ENCODE measurements at places on chromosomes 11 and 22. TPM values are rescaled to one million over a fixed set of nuclear protein-coding genes. Genes with fewer than 3 reads are reported as not detected.

GRCh38 chr11:122099374-122100036, 16.5 kb downstream of the BLID start:
- H3K27ac ChIP-seq, result peak overlapping the region; percentile 51
- H3K36me3 ChIP-seq, result no peaks in the 10 kb centered on the region

The AQP11 gene
- not detected for total RNA-seq

The C11orf91 gene
- total RNA-seq, result not detected

- no peaks in the 10 kb centered on the region for H3K27me3 ChIP-seq
- H3K27ac ChIP-seq, result no peak overlapping the region
- no peaks in the 10 kb centered on the region for H3K36me3 ChIP-seq
- no peak overlapping the region for H3K4me3 ChIP-seq
- DNase-seq, result no peak
- no peaks in the 10 kb centered on the region for H3K4me1 ChIP-seq
Measured at GRCh38 chr11:76838678-76839068, 22.0 kb upstream of the ACER3 start.

DNA sequence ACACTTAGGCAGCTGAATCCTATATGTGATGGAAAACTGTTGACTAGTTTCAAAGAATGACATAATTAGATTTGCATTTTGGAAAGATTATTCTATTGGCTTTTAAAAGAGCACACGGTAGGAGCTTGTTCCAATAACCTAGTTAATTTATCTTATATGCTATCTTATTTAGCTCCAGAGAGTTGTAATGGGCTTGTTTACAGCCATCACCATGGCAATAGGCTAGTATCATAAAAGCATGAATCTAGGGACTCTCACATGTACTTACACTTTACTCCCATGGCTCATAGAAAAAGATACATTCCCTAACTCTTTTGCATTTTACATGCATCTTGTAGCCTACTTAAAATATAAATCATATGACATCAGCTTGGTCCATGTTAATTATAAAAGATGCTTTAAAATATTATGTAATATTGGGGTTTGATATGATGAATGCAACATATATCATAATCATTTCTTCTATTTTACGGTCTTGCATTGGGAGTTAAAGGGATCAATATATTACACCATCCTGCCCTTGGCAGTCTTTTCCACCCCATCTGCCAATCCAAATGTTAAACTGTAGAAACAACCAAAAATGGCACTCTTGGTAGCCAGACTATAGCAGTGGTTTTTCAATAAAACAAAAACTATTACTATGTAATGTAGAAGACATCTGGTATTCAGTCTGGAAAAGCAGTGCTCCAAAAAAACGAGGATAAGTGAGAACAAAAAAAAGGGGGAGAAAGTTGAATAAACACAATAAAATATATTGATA, 2254.0 kb downstream of the LRRC4C start:
- H3K4me3 ChIP-seq, result no peak overlapping the region
- H3K27me3 ChIP-seq, result no peaks in the 10 kb centered on the region
- DNase-seq, result no peak
- no peak overlapping the region for H3K27ac ChIP-seq

The C22orf42 gene
- not detected for total RNA-seq

GRCh38 chr11:73390601-73391565, 14.7 kb downstream of the RELT start:
- H3K4me3 ChIP-seq, result no peak overlapping the region
- H3K4me1 ChIP-seq, result no peaks in the 10 kb centered on the region
- peak; percentile 38 for DNase-seq
- H3K36me3 ChIP-seq, result no peaks in the 10 kb centered on the region
- H3K27ac ChIP-seq, result no peak overlapping the region
- H3K27me3 ChIP-seq, result no peaks in the 10 kb centered on the region

The NRGN gene
- total RNA-seq, result 33.2 TPM

- no peaks in the 10 kb centered on the region for H3K36me3 ChIP-seq
- H3K4me3 ChIP-seq, result no peak overlapping the region
- H3K27ac ChIP-seq, result no peak overlapping the region
- DNase-seq, result no peak
- no peaks in the 10 kb centered on the region for H3K4me1 ChIP-seq
- no peaks in the 10 kb centered on the region for H3K27me3 ChIP-seq
Measured at GRCh38 chr11:122692444-122692843, 36.9 kb downstream of the UBASH3B start.

The NF2 gene
- 35.6 TPM for total RNA-seq

DNA sequence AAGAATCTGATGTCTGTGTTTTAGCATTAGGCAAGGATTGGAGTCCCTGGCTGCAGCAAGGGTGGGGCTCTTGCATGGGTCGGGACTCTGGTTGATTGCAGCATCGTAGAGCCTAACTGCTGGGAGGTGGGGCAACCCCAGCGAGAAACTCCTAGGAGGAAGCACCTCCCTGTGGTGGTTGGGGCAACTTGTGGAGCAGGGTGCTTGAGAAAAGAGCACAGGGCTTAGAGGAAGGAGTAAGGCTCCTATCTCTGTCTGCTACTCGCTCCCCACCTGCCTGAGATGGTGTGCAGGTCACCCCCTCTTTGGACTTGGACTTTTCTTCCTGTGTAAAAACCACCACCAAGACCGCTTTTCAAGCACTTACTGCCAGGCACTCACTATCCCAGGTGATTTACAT, 15.6 kb downstream of the SREBF2 start:
- no peaks in the 10 kb centered on the region for H3K36me3 ChIP-seq
- no peak for DNase-seq
- no peak overlapping the region for H3K4me3 ChIP-seq
- H3K4me1 ChIP-seq, result no peaks in the 10 kb centered on the region
- no peaks in the 10 kb centered on the region for H3K27me3 ChIP-seq

The SLC22A12 gene
- total RNA-seq, result not detected

GRCh38 chr22:23772649-23773473, at the start of gene MMP11:
TSS of gene MMP11 (plus strand) at chr22:23772849. CDS start at chr22:23772871, 22 bp downstream.
- H3K27ac ChIP-seq, result no peak within 1 kb of the TSS
- DNase-seq, result no peak
- no peaks in the 10 kb centered on the region for H3K27me3 ChIP-seq
- no peaks in the 10 kb centered on the region for H3K4me1 ChIP-seq
- no peaks in the 10 kb centered on the region for H3K36me3 ChIP-seq
- H3K4me3 ChIP-seq, result peak within 1 kb of the TSS; percentile 44

DNA sequence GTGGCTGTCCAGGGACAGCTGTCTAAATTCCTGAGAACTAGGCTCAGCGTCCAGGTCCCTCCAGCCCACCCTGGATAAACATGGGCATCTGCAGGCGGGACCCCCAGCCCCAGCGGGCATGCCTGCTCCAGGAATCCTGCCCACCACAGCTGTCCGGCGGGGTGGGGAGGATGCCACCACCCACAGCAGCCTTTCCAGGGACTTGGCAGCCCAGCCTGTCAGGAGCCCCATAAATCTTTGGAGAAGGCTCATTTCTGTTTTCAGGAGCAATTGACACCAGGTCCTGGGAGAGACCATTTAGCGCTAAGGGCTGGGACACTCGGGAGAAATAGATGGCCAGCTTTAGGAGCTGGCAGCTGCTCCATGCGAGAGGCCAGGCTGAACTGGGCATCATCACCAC, 358.9 kb downstream of the CADM1 start:
- H3K4me1 ChIP-seq, result no peaks in the 10 kb centered on the region
- no peaks in the 10 kb centered on the region for H3K27me3 ChIP-seq
- H3K36me3 ChIP-seq, result no peaks in the 10 kb centered on the region
- no peak overlapping the region for H3K27ac ChIP-seq

GRCh38 chr11:17985517-17985916, 27.3 kb downstream of the SERGEF start:
- peaks cover 11% of the 10 kb centered on the region for H3K4me1 ChIP-seq
- H3K27me3 ChIP-seq, result no peaks in the 10 kb centered on the region
- no peak for DNase-seq
- peak overlapping the region; percentile 96 for H3K27ac ChIP-seq
- H3K36me3 ChIP-seq, result peaks cover 4% of the 10 kb centered on the region

DNA sequence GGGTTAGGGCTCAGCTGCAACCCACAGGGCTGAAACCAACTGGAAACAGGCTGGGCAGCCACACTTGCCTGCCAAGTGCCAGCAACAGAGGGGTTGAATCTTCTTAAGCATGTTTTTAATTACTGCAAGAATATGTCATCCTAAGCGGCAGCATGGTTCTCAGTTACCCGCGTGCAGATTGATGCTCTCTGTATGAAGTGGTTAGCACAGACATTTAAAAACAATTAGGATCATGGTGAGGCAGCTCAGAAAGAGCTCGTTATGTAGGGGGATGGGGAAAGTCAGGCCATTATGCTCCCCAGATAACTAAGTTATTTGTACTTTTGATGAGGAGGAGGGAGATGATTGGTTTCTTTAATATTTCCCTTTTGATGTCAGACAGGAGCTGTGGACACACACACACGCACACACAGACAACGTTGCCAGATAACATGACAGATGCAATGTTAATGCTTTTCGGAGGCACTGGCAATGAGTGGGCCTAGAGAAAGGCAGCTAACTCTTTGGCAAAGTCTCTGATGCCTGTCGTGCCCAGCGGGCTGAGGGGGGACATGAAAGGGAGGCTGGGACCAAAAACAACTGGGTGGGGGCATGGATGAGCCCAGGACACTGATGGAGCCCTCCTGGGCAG, 389.7 kb downstream of the NXPE2 start:
- no peak for DNase-seq
- H3K27me3 ChIP-seq, result no peaks in the 10 kb centered on the region
- no peaks in the 10 kb centered on the region for H3K36me3 ChIP-seq
- H3K4me3 ChIP-seq, result no peak overlapping the region

DNA sequence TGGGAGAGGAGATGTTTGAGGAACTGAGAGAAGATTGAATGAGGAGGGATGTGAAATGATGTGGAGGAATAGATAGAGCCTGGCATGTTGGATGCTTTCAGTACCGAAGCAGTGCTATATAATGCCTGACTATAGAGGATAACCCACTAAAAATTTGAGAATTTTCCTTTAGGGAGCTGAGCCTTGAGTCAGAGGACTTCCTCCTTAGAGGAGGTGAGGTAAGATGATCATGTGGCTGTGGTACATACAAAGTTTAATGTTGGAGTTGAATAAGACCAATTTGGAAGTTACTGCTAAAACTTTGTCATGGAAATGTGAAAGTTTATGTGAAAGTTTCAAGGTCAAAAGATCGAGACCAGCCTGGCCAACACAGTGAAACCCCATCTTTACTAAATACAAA, 66.9 kb downstream of the YAP1 start:
- H3K4me3 ChIP-seq, result no peak overlapping the region
- DNase-seq, result no peak
- no peaks in the 10 kb centered on the region for H3K36me3 ChIP-seq
- H3K4me1 ChIP-seq, result peaks cover 6% of the 10 kb centered on the region

The WNT7B gene
- total RNA-seq, result not detected

GRCh38 chr11:57941875-57942274, 81.8 kb upstream of the OR9Q1 start:
- no peaks in the 10 kb centered on the region for H3K27me3 ChIP-seq
- DNase-seq, result no peak
- H3K36me3 ChIP-seq, result no peaks in the 10 kb centered on the region

GRCh38 chr11:88340366-88340935, 2.9 kb upstream of the CTSC start:
- no peaks in the 10 kb centered on the region for H3K27me3 ChIP-seq
- peaks cover 2% of the 10 kb centered on the region for H3K4me1 ChIP-seq
- H3K36me3 ChIP-seq, result no peaks in the 10 kb centered on the region
- DNase-seq, result no peak
- H3K4me3 ChIP-seq, result no peak overlapping the region

DNA sequence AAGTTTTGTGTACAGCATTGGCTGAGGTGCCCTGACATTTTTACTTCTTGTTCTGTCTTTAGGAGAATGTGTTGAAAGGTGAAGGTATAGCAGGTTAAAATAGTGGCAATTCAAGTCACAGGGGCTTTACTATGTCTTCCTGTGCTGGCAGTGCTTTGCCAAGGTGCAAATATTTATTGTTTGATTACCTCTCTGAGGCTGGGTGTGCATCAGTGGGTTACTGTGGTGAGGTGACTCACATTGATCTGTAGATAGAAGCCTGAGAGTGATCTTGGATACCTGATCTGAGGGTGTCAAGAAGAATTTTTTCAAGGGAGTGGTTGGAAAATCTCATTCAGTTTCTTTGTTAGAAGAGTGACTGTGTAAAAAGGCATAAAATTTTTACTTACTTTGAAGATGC, 90.0 kb downstream of the ARHGAP42 start:
- no peaks in the 10 kb centered on the region for H3K27me3 ChIP-seq
- H3K27ac ChIP-seq, result no peak overlapping the region
- H3K4me1 ChIP-seq, result no peaks in the 10 kb centered on the region
- H3K4me3 ChIP-seq, result no peak overlapping the region
- DNase-seq, result no peak

- DNase-seq, result no peak
- no peaks in the 10 kb centered on the region for H3K27me3 ChIP-seq
- H3K27ac ChIP-seq, result no peak overlapping the region
- no peaks in the 10 kb centered on the region for H3K36me3 ChIP-seq
Measured at GRCh38 chr11:19359221-19360000, 118.7 kb upstream of the E2F8 start.

The ZP1 gene
- not detected for total RNA-seq

GRCh38 chr22:39175353-39176142, 23.1 kb upstream of the CBX7 start:
- no peaks in the 10 kb centered on the region for H3K4me1 ChIP-seq
- no peak overlapping the region for H3K4me3 ChIP-seq
- no peaks in the 10 kb centered on the region for H3K36me3 ChIP-seq
- DNase-seq, result no peak
- H3K27me3 ChIP-seq, result no peaks in the 10 kb centered on the region

GRCh38 chr11:3920148-3920852, 64.8 kb downstream of the STIM1 start:
- H3K4me1 ChIP-seq, result no peaks in the 10 kb centered on the region
- H3K36me3 ChIP-seq, result no peaks in the 10 kb centered on the region
- no peaks in the 10 kb centered on the region for H3K27me3 ChIP-seq
- H3K4me3 ChIP-seq, result no peak overlapping the region
- DNase-seq, result no peak

GRCh38 chr11:18490319-18490718, 34.7 kb downstream of the LDHAL6A start:
- no peak overlapping the region for H3K4me3 ChIP-seq
- no peak overlapping the region for H3K27ac ChIP-seq
- no peaks in the 10 kb centered on the region for H3K4me1 ChIP-seq
- DNase-seq, result no peak
- H3K27me3 ChIP-seq, result no peaks in the 10 kb centered on the region

The RCOR2 gene
- total RNA-seq, result 4.8 TPM

DNA sequence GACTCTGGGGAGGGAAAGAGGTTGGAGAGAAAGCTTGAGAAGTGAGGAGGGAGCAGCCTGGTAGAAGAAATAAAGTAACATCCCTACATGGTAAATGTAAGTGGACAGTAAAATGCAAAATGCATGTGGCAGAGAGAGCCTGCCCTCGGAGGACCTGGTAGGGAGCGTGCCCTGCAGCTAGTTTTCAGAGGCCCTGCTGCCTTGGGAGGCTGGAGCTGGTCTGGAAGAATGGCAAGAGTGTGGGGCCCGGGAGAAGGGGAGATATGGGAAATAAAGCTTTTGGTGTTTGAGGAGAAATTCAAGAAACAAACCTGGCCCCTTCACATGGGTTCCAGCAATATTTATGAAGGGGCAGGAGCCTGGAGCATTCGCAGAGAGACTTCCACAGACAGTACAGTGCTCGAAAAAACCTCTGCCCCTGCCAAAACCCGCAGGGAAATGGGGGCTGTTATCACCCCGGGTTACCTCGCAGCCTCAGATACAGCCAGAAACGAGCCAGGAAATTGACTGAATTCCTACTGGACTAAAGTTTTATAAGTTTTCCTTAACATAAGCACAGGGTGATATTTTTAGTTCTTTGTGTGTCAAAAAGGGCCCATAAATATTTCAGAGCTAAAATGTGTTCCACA, 363.0 kb downstream of the TENM4 start:
- H3K27me3 ChIP-seq, result no peaks in the 10 kb centered on the region
- H3K36me3 ChIP-seq, result no peaks in the 10 kb centered on the region
- H3K27ac ChIP-seq, result no peak overlapping the region
- no peaks in the 10 kb centered on the region for H3K4me1 ChIP-seq
- H3K4me3 ChIP-seq, result no peak overlapping the region

The TEX54 gene
- total RNA-seq, result not detected

GRCh38 chr22:28430466-28431025, 249.1 kb downstream of the TTC28 start:
- DNase-seq, result no peak
- H3K27me3 ChIP-seq, result no peaks in the 10 kb centered on the region
- peaks cover 2% of the 10 kb centered on the region for H3K4me1 ChIP-seq
- H3K27ac ChIP-seq, result no peak overlapping the region
